ENCODE measurements at places on chromosomes 12 and 14.

GRCh38 chr14:57086271-57087162, 182.2 kb downstream of the EXOC5 start:
- DNase-seq = no peak

- DNase-seq = no peak
These were observed 208.2 kb downstream of the DAD1 start for GRCh38 chr14:22380571-22381407.

- no peak for DNase-seq
These were observed 66.6 kb downstream of the FBXL14 start for GRCh38 chr12:1527789-1528188.

DNA sequence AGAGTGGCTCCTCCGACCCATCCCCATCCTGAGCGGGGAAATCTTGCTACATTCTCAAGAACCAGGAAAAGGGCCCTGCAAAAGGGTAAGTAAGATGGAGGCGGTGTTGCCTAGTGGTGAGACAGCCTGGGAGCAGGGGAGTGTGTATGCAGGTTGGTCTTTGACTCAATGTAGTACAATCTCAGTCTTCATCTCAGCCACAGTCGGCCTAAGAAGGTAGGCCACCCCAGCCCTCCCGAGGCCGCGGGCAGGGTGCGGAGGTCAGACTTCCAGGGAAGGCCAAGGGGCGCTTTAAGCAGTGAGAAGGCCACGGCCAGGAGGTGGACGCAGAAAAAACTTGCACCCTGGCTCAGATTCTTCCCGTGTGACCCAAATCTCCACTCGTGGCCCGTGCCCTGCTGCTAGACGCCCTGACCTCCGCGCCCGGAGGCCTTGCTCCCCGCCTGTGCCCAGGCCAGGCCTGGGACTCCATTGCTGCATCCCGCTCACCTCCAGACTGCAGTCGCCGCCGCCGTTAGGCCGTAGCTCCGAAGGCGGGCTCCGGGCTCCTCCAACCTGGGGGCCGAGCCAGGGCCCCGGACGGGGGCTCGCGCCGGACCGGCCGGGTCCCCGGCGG, 435 bp downstream of the FOXM1 start:
- peak; percentile 54 for DNase-seq

GRCh38 chr14:25833341-25834126, 764.3 kb downstream of the NOVA1 start:
- no peak for DNase-seq

DNA sequence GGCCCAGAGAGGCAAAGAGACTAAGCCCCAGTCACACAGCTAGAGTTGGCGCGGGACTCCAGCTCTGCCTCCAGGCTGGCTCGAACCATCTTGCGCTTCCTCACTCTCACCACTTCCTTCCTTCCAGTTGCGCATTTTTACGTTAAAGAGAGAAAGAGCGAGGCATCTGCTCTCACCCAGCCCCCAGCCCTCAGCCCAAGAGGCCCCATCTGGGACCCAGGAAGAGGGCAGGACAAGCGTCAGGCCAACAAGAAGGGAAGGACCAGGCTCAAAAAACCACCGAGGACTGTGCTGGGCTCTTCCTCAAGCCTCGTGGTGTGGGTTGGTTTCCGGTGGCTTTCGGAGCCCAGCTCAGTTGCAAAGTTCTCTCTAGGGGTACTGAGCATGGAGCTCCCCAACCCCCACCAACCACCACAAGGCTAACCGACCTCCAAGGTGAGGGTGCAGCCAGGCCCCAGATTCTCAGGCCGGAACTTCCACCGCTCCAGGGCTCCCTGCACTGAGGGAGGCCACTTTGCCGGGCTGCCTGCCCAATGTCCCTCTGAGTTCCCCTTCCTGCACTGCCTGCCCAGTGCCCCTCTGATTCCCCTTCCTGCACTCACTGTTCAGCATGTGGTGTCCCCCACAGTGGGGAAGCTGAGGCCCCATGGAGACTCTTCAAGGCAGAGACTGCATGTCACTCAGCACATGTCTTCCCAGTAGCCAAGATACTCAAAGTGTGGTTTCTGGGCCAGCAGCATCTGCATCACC, 35.9 kb downstream of the TESC start:
- peak; percentile 36 for DNase-seq

GRCh38 chr12:2633825-2634200, 161.0 kb upstream of the FKBP4 start:
- DNase-seq = no peak

- DNase-seq = no peak
These were observed 36.4 kb upstream of the SMOC1 start for GRCh38 chr14:69842686-69843420.

DNA sequence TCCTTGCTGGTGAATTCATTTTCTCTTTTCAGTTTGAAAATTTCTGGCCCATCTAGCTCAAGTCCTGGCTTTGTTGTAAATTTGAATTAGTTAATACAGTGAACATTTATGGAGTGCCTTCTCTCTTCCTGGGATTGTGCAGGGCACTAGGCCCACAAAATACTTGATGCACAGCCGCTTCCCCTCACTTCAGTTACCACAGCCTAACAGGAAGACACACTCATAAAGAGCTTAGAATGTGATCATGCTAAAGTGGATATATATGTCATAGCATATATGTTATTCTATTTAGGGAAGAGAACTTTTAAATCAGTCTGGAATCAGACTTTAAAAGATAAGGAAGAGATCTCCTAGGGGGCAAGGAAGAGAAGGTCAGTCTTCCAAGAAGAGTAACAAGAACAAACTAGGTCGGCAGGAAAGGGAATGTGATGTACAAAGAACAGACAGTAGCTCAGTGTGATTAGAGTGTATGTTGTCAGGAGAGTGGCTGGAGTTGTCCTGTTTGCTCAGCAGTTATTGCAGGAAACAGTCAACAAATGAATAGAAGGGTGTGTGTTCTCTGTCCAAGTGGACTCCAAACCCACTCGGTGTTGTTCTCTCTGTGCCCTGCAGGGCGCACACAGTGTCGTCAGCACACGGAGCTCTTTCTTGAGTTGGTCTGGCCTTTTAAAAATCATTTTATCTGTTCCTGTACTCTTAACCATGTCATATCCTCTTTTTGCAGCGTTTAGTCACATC, 74.4 kb downstream of the DAAM1 start:
- DNase-seq = no peak

- DNase-seq = no peak
These were observed 32.0 kb downstream of the DAO start for GRCh38 chr12:108911915-108912314.

DNA sequence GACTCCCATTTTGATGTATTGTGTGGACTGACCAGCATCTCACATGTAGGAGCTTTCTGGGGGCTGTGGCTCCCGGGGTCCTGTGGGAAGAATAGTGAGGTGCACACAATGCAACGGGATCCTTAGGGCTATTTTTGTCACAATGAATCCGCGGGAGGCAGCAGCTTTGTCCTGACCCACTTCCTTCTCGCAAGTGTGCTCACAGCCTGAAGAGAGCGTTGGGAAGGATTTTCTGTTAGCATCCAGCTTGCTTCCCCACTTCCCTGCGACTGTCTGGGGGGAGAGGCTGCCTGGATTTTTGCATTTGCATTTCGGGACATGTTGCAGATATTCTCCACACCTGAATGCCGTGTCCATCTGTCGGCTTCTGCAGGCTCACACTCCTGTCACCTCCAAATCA, 31.9 kb downstream of the FZD10 start:
- no peak for DNase-seq

DNA sequence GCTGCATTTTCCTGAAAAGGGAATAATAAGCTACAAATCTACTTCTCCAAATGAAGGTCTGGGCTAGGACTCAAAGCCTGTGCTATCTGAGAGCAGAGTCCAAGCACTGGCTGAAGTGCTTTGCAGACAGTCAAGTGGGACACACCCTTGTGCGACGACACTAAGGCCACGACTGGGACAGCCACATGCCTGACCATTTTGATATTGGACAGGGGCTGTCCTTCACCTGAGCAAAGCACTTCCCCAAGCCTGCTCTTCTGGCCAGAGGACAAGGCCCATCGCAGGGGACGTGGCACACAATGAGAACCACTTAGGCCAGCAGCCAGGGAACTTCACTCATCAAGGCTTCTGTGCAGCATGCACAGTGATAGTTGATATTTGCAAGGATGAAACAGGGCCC, 71.4 kb downstream of the RBM19 start:
- no peak for DNase-seq

- no peak for DNase-seq
These were observed 22.1 kb upstream of the KIF26A start for GRCh38 chr14:104116288-104116755.

DNA sequence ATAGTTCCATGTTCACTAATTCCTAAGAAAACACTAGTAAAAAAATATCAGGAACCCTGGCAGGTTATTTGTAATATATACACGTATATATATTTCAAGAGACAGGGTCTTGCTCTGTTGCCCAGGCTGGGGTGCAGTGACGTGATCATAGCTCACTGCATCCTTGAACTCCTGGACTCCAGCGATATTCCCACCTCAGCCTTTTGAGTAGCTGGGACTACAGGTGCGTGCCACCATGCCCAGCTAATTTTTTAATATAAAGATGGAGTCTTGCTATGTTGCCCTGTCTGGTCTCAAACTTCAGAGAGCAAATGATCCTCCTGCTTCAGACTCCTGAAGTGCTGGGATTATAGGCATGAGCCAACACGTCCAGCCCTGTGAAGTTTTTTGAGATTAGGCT, 16.2 kb downstream of the GPRC5A start:
- no peak for DNase-seq

GRCh38 chr14:70032447-70032846, 153.2 kb downstream of the SMOC1 start:
- no peak for DNase-seq

DNA sequence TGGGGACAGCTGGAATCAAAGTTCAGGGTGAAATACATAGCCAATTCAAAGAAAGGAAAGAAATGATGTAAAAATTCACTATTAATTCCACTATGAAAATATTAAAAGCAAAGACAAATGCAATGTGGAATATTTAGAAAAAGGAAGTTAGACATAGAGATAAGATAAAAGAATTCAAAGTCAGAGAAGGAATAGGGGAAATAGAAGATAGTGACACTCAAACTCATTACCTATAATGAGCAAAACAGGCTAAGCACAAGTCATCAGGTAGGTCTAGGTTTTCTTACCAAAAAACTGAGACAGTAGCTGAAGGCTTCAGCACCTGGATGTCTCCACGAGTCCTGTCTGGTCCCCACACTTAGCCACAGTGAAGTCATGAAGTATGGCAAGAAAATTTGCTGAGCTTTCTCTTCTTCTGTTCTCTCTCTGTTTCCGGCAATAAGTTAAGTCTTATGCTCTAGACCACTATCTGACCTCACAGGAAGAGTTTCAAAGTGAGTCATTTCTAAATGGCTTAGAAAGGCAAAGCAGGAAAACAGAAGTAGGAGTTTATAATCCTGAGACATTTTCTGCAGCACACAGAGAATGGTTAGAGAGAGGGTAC, at the start of gene C3AR1:
Gene C3AR1 (minus strand): TSS at position 369 of the 604 bp plus-strand sequence. CDS start 6,174 bp downstream, outside the sequence.
- DNase-seq = no peak

GRCh38 chr12:112907415-112908157, 824 bp downstream of the OAS1 start:
- no peak for DNase-seq

DNA sequence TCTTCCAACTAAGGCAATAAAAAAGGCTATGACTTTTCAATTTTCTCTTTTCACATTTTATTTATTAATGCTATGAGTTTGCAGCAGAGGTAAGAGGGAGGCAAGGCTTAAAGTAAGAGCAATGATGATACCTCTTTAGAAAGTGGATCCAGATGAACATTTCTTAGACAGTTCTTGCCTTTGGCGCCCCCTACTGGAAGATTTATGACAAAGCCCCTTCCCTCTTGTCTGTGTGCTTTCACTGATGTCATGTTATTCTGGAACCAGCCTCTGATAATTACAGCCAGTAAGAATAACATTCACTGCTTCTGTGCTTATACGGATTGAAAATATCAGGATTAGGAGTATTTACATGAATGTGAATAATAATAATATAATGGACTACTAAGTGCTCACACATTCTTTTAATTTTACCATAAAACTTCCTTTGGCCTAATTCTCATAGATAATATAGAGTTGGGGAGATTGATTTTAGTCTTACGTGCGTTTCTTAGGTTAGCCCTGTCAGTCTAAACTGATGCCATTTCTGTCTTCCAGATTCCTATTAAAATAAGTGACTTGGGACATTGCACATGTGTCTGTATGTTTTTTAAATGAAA, 1929.9 kb upstream of the SEL1L start:
- DNase-seq = peak; percentile 7

GRCh38 chr12:60169904-60170303, 574.1 kb downstream of the SLC16A7 start:
- no peak for DNase-seq

GRCh38 chr14:72523424-72524294, 370.2 kb downstream of the DPF3 start:
- no peak for DNase-seq

GRCh38 chr12:32661706-32662105, 17.4 kb upstream of the DNM1L start:
- no peak for DNase-seq

DNA sequence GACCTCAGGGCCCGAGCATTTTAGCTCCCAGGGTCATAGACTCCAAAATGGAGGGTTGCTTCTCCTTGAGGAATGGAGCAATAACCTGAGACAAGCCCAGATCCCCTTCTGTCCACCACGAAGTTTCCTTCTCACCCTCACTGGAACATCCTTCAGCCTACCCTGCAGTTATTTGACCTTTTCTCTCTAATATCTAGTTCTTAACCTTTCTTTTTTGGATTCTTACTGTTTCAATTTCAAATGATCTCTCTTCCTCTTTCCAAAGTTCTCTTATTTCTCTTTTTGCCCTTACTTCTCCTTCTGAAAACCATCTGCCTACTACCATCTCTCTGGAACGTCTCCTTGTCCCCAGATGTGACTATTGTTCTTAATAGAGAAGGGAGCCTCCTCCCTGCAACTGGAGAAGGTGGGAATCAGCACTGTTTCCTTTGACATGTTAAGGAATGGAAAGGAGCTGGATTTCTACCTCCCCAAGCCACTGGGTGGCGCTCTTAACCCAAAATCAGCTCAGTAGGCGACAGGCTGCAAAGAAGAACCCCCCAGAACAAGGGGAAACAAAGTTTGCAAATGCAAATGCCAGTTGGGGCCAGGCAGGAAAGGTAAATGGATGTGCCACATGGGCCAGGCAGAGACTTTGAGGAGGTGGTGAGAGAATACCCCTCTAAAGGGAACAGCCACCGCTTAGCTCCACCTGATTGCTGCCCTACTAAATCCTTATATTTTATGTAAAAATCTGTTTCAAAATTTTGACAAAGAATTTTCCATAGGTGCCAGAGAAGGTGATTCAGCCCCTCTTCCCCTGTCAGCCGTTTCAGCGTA, 22.4 kb upstream of the PDE1B start:
- peak; percentile 60 for DNase-seq

DNA sequence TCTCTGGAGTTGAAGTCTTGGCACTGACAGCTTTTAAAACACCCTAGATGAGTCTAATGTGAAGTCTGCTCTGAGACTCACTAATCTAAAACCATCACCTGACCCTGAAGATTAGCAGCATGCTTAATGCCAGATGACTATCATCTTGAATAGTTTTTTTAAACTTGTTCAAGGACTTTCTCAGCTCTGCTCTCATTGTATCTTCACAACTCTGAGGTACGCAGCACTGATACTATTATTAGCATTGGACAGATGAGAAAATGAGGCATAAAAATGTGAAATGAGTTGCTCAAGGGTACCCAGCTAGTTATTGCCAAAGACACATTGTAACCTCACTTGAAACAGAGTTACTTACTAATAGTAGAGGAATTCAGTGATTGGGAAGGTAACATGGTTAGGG, 4.8 kb downstream of the SLC38A1 start:
- no peak for DNase-seq

GRCh38 chr12:124577374-124577773, 10.0 kb upstream of the NCOR2 start:
- DNase-seq = no peak

- DNase-seq = no peak
These were observed 245.6 kb upstream of the NPAS3 start for GRCh38 chr14:32693114-32693513.

GRCh38 chr12:106801167-106801708, 26.8 kb downstream of the RIC8B start:
- DNase-seq = no peak

- DNase-seq = no peak
These were observed 50.9 kb upstream of the PKP2 start for GRCh38 chr12:32947206-32948067.

Data from activated CD4-positive, alpha-beta T cell treated with anti-CD3 and anti-CD28 coated beads, Interleukin-2, amount 50 U/mL, for 48 hours (primary cell).